ENCODE measurements at places on chromosomes 7 and 10.

- DNase-seq: no peak
These were observed 97.7 kb downstream of the CUBN start for GRCh38 chr10:17031637-17032635.

- DNase-seq: no peak
These were observed 18.9 kb downstream of the CDK1 start for GRCh38 chr10:60797200-60797599.

GRCh38 chr10:109866995-109867635, 56.2 kb downstream of the XPNPEP1 start:
- DNase-seq: peak; percentile 33

DNA sequence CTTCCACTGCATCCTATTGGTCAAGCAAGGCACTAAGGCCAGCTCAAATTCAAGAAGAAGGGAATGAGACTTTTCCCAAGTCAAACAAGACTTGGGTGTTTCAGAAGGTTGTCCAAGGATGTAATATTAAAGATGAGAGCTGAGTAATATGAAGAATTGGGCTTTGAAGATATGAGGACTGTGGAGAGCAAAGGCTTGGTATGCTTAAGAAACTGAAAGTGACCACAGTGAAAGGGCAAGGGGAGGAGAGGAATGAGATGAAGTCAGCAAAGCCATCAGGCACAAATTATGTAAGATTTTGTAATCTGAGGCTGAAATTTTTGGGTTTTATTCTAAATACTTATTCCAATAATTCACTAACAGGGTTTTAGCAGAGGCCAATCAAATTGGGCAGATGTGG, 38.6 kb upstream of the NPY start:
- no peak for DNase-seq

- no peak for DNase-seq
These were observed 11.6 kb downstream of the MICALL2 start for GRCh38 chr7:1447551-1448244.

GRCh38 chr10:132860532-132860931, 74.6 kb upstream of the NKX6-2 start:
- no peak for DNase-seq

- DNase-seq: no peak
These were observed 8.6 kb downstream of the STAM start for GRCh38 chr10:17652585-17652984.

- no peak for DNase-seq
These were observed 87.9 kb upstream of the PDE1C start for GRCh38 chr7:32158076-32158475.

DNA sequence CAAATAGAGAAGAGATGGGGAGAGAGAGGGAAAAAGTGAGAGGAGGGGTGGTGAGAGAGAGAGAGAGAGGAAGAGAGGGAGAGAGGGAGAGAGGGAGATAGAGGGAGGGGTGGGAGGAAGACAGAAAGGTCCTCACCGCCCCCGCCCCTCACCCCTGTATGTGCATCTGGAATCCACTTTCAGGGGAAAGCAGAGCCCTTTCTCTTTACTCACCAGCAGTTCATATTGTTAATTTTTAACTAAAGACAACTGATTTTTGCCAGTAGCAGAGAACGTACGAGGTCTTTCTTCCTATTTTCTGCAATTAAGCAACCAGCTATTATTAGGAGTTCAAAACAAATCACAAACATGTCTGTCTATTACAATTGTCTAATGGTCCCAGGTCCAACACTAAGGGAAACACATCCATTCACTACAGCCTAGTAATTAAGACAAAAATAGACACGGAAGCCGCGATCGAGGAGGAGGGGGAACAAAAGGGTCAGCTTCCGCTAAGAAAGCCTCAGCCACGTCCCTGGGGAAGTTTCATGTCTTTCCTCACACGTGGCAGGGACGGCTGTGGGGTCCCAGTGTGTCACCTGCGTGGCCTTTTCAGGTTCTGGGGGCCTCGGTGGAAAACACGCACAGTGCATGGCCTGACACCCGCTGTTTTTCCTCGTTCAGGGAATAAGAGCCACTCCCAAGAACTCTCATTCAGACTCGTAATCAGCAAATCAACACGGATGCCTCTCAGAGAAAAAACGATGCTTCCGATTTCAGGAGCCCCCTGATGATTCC, 572.0 kb downstream of the PTPRN2 start:
- DNase-seq: peak; percentile 8

GRCh38 chr7:54709283-54709682, 49.7 kb downstream of the SEC61G start:
- DNase-seq: no peak
